PC-9 (cell line): ENCODE measurements at places on chromosomes 6 and 20.

- no peak for DNase-seq
Measured at GRCh38 chr20:55415567-55416142, 589.7 kb downstream of the CBLN4 start.

DNA sequence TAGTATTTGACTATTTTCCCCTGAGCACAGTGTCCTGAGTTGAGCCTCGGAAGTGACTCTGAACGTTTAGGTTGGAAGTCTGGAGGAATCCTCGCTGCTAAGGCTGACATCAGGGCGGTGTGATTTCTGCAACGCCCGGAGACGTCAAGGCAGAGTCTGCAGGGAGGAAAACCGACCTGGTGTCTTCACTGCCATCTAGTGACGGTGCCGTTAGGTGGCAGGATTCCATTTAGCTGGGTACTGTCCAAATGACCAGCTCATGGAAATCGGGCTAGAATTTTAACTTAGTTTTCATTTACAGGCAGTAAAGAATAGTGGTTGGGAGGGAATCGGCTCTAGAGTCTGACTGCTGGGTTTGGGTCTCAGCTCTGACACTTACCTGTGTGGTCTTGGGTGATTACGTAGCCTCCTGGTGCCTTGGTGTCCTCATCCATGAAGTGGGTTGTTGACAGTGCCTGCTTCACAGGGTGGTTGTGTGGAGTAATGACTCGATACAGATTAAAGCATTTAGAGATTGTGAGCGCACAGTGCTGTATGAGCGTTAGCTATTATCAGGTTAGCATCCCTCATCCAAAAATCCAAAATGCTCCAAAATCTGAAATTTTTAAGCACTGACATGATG lies 35.0 kb downstream of the FOXF2 start:
- DNase-seq = no peak

- DNase-seq = no peak
Measured at GRCh38 chr6:29598172-29598747, 13.3 kb downstream of the OR2H2 start.

DNA sequence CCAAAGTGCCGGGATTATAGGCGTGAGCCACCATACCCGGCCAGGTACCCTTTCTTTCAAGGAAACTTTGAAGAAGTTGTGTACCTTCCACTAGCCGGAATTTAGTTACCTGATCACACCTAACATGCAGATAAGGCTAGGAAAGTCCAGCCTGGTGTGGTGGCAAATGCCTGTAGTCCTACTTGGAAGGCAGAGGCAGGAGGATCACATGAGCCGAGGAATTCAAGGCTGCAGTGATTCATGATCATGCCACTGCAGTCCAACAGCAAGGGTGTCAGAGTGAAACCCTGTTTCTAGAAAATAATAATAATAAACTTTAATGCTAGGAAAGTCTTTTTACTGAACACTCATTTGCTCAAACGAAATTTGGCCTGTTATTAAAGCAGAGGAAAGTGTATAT lies 21.0 kb downstream of the NFYA start:
- DNase-seq = no peak
